Stimulated activated CD4-positive, alpha-beta T cell treated with anti-CD3 and anti-CD28 coated beads, TNF-alpha, amount 100 ng/mL, for 1 hour (primary cell): ENCODE measurements at places on chromosomes 4 and X.

DNA sequence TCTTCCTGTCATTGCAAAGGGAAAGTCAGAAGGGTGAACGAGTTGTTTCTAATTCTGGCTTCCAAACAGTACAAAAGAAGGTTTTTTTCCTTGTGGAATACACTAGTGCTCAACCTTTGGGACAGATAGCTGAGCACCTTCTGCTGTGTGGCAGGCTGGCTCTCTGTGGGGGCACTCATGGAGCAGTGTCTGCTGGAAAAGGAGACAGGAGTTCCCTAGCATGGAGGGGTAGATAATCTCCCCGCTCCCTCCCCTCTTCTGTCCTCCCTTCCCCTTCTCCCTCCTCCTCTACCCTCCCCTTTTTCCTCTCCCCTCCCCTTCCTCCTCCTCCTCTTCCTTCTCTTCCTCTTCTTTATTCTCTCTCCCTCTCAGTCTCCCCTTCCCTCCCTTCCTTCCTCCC is 62.4 kb upstream of the MTM1 start:
- DNase-seq: no peak

- DNase-seq: no peak
Measured at GRCh38 chr4:61201961-61202637, 2.0 kb downstream of the ADGRL3 start.

DNA sequence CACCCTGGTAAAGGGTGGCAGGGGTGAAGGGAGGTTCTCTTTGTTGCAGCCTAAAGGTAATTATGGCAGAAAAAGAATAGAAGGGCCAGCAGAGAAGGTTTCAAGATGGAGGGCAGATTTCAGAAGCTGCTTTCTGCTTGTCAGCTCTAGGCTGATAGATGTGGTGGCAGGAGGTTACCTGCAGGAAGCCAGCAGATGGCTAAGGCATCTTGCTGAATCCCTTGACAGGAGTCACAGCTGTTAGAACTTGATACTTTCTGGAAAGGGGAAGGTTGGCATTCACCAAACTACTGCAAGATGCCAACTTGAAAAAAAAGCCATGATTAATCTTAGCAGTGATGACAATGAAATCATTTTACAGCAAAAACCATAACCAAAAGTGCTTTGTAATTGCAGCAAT is 69.5 kb upstream of the CBLL2 start:
- no peak for DNase-seq

GRCh38 chr4:185520119-185520518 is 15.2 kb downstream of the PDLIM3 start:
- DNase-seq: no peak

DNA sequence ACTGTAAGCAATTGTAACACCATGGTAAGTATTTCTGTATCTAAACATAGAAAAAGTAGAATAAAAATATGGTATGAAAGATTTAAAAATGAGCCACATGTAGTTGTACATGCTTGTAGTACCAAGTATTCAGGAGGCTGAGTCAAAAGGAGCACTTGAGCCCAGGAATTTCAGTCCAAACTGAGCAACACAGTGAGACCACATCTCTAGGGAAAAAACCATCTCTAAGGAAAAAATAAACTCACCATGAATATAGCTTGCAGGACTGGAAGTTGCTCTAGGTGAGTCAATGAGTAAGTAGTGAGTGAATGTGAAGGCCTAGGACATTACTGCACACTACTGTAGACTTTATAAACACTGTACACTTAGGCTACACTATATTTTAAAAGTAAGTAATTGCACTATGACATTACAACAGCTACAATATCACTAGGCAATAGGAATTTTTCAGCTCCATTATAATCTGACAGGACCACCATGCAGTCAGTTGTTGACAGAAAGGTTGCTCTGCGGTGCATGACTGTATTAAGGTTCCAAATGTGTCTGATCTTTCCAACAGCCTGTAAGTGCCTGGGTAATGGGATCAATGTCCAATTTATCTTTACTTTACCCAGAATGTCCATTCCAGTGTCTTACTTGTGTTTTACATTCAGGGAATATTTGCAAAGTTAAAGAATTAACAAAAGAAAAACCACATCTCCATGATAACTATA is 28.9 kb upstream of the LRBA start:
- DNase-seq: no peak

DNA sequence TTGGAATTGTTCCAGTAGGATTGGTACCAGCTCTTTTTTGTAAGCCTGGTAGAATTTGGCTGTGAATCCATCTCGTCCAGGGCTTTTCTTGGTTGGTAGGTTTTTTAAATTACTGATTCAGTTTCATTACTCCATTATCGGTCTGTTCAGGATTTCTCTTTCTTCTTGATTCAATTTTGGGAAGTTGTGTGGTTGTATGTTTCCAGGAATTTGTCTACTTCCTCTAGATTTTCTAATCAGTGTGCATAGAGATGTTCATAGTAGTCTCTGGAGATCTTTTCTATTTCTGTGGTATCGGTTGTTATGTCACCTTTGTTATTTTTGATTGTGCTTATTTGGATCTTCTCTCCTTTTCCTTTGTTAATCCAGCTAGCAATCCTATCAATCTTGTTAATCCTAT is 248.7 kb downstream of the ARHGAP10 start:
- no peak for DNase-seq

DNA sequence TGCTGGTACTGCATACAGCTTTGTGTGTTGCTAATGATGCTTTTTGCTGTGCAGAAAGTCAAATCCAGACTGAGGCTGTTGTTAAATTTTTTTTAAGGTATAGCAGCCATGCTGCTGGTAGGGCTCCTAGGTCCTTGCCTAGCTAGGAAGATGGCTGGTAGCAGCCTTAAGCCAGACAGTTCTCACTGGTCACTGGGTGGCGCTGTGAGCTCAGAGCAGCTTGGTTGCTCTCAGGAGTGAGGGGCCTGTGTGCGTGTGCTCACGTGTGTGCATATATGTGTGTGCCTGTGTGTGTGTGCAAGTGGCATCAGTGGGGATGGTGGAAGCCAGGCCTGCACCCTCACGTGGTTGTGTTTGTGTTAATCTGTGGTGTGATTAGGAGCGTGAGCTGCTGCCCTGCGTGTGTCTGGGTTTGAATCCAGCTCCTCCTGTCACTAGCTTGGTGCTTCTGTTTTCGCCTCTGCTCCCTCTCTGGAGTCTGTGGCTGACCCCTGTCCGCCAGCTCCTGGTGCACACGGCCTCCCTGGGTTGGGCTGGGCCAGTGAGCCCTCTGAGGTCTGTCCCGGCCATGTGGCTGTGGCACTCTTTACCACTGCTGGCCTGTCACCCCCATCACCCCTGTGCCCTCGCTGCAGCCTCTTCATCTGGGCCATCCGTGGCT is 46.1 kb downstream of the SORCS2 start:
- no peak for DNase-seq

GRCh38 chr4:184384810-184385557 is 89.4 kb downstream of the IRF2 start:
- DNase-seq: no peak

DNA sequence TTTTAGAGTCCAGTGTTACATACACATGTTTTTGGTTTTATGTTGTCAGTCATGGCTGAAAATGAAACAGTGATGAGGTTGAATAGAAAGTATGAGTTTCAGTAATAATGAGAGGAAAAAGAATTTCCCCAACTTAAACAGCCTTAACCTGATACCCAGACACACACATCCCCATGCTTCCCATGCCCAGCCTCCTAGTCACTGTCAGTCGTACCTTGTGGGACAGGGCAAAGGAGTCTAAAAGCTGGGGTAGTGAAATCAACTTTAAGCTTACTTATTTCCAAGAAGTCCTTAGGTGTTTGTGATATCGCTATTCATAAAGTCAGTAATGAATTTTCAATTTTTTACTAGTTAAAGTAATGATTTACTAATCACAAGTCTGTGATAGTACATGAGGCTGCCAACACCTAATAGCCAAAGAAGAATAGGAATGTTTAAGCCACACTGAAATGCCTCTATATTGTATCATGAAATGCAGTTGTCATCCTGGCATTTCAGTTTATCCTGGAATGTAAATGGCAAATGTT is 24.3 kb upstream of the GPR34 start:
- no peak for DNase-seq

DNA sequence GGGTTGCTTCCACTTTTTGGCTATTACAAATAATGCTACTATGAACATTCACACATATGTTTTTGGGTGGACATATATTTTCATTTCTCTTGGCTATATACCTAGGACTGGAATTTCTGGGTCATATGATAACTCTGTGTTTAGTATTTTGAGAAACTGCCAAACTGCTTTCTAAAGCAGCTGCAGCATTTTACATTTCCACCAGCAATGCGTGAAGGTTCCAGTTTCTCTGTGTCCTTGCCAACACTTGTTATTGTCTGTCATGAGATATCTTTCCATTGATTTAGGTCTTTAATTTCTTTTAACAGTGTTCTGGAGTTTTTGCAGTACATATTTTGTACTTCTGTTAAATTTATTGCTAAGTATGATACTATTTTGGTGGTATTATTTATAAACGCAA is 48.3 kb downstream of the CLCN5 start:
- DNase-seq: no peak

GRCh38 chr4:73600954-73601353 is 19.3 kb downstream of the RASSF6 start:
- DNase-seq: no peak
